Trophoblast cell (in vitro differentiated cells and primary cell): ENCODE measurements at places on chromosomes 2 and 18.

DNA sequence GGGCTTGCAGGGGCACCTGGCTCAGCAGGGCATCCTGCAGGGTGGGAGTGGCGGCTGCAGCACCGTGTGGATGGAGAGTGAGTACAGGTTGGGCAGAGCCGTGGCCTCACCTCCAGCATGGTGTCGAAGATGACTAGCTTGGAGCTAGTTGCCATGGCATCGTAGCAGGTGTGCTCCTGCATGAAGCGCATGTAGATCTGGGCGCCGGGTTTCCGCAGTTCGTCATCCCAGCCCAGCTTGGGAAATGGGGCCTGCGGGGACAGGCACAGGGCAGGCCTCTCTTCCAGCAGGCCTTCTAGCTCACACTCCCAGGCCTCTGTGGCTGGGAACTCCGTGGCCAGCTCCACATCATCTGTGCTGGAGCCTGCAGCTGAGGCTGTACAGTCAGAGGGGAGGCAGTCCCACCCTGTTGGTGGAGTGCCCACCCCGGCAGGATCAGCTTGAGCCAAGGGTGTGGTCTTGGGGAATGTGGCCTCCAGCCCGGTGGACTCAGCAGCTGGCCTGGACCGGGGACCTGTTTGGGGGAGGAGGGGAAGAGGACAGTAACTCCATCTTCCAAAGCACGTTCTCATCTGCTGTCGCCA is 1.6 kb downstream of the PRKAG3 start:
- no peaks in the 10 kb centered on the region for H3K36me3 ChIP-seq
- no peaks in the 10 kb centered on the region for H3K4me1 ChIP-seq
- no peak for DNase-seq
- no peak overlapping the region for H3K27ac ChIP-seq
- H3K4me3 ChIP-seq: no peak overlapping the region
- no peaks in the 10 kb centered on the region for H3K27me3 ChIP-seq

- H3K36me3 ChIP-seq: no peaks in the 10 kb centered on the region
- H3K27me3 ChIP-seq: no peaks in the 10 kb centered on the region
- no peaks in the 10 kb centered on the region for H3K4me1 ChIP-seq
- no peak overlapping the region for H3K27ac ChIP-seq
Measured at GRCh38 chr2:181124497-181124896, 144.1 kb downstream of the UBE2E3 start.

DNA sequence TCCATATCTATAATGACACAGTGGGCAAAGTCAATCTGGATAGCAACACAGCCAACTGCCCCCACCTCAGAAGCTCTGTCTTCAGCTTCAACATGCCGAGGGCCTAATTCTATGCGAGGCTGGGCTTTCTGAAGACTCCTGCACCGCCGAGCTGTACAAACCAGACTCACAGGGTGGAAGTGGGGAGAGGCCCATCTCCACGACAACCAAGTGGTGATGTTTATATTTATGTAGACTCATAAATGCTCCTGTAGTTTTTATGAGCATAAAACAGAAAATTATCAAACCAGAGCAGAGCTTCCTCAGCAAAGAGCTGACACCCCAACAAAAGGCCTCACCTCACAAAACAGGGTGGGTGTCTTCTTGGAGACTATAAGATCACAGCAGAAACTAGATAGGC is 77.0 kb upstream of the LGALSL start:
- no peak for DNase-seq
- H3K27ac ChIP-seq: no peak overlapping the region
- H3K4me1 ChIP-seq: no peaks in the 10 kb centered on the region
- no peaks in the 10 kb centered on the region for H3K27me3 ChIP-seq
- H3K36me3 ChIP-seq: no peaks in the 10 kb centered on the region

DNA sequence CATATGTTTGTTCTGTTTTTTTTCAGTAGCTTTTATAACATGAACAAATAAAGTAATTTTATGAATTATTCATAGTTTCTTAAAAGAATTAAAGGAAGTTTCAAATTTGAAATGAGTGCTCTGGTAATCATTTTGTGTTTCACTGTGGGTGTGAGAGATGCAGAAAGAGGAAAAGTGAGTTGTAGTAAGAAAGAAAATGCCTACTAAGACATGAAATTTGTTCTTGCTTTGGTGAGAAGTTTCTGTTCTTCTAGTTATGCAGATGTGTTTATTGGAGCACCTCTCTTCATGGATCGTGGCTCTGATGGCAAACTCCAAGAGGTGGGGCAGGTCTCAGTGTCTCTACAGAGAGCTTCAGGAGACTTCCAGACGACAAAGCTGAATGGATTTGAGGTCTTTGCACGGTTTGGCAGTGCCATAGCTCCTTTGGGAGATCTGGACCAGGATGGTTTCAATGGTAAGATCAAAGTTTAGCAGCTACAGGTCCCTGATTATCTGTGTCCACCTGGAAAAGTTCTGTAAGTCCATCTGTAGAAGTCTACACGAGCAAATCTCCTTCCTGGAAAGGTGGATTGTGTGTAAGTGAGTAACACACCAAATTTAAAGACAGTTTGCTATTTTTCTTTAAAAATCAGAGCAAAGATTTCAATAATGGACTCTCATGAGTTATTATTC is 51.4 kb downstream of the ITGAV start:
- no peaks in the 10 kb centered on the region for H3K4me1 ChIP-seq
- DNase-seq: no peak
- no peak overlapping the region for H3K27ac ChIP-seq
- H3K4me3 ChIP-seq: no peak overlapping the region

- H3K27me3 ChIP-seq: no peaks in the 10 kb centered on the region
- peaks cover 6% of the 10 kb centered on the region for H3K4me1 ChIP-seq
- DNase-seq: no peak
Measured at GRCh38 chr18:62878305-62878704, 163.0 kb downstream of the PHLPP1 start.

DNA sequence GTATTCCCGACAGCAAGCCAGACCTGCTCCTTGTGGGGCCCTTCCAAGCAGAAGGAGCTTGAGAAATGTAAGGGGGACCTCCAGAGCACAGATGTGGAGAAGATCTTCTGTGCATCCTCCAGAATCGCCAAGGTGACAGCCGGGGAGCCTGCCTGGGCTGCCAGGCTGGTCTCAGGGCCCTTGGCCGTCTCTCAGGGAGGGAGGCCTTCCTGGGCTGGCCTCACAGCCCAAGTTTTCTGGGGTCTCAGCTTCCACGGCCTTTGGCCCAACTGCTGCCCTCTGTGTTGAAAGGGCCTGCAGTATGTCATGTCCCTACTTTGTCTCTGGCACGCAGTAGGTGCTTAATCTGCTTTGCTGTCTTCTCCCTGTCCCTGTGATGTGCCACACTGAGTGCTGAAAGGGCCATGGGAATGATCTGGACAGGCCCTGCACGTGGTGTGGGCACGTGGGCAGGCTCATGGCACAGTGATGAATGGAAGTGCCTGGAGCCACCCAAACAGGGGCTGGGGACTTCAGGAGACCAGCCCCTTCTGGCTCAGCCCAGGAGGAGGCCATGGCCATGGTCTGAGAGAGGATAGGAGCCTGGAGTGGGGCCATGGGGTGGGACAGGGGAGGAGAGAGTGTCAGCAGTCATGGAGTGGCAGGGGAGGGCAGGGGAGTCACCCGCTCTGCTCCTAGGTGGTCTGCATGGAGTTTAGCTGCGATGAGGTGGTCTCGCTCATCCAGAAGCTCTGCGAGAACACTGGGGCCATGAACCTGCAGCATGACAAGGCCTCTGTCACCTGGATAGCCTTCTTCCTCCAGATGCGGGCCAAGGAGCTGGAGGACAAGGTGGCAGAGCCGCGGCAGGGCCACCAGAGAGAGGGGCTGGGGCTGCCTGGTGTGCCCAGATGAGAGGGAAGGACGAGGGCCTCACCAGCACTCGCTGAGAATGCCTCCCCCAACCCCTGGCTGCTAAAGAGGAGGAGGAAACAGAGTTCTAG is 35.4 kb downstream of the HJURP start:
- no peak overlapping the region for H3K4me3 ChIP-seq
- no peak overlapping the region for H3K27ac ChIP-seq
- no peak for DNase-seq
- H3K36me3 ChIP-seq: no peaks in the 10 kb centered on the region
- no peaks in the 10 kb centered on the region for H3K4me1 ChIP-seq
- no peaks in the 10 kb centered on the region for H3K27me3 ChIP-seq

DNA sequence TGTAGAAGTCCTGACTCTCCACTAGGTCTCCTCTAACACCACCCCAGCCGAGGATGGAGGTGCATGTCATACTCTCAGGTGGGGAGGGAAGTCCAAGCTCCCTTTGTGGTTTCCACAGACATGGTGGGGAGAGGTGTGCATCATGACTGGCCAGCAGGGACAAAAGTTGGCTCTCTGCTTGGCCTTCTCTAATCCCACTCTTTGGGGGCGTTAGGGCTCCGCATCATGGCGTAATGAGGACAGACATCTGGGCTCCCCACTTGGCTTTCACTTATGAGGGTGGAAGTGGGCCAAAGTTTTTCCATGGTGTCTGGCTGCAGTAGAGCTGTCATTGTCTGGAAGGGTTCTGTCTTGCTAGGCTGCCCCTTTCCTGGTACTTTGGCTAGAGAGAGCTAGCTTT is 80.7 kb upstream of the DAPL1 start:
- H3K36me3 ChIP-seq: no peaks in the 10 kb centered on the region
- H3K27me3 ChIP-seq: no peaks in the 10 kb centered on the region
- DNase-seq: no peak
- H3K27ac ChIP-seq: no peak overlapping the region
- no peak overlapping the region for H3K4me3 ChIP-seq
- H3K4me1 ChIP-seq: peaks cover 11% of the 10 kb centered on the region

DNA sequence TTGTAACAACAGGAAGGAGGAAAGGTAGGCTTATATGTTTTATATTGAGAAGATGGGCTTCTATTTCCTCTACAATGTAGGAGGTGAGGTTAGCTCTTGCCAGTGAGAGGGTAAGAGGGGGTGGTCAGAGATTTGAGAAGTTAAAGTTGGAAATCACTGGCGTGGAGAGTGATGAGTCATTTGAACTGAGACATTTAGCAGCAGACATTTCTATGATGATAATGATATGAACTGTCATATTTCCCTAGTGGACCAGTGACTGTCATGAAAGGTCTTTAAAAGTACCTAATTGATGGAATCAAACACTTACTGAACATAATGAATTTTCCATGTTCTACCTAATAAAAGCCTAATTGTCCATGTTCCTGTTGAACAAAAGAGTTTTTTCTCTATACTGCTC is 126.1 kb downstream of the FAM161A start:
- DNase-seq: no peak
- H3K27ac ChIP-seq: no peak overlapping the region
- H3K36me3 ChIP-seq: no peaks in the 10 kb centered on the region
- H3K4me1 ChIP-seq: no peaks in the 10 kb centered on the region

GRCh38 chr2:38528534-38528933 is 74.2 kb downstream of the HNRNPLL start:
- DNase-seq: no peak
- H3K36me3 ChIP-seq: no peaks in the 10 kb centered on the region
- H3K4me1 ChIP-seq: no peaks in the 10 kb centered on the region
- no peak overlapping the region for H3K27ac ChIP-seq
- no peak overlapping the region for H3K4me3 ChIP-seq

- H3K4me3 ChIP-seq: no peak overlapping the region
- peak; percentile 99 for DNase-seq
- H3K36me3 ChIP-seq: peaks cover 17% of the 10 kb centered on the region
- peaks cover 18% of the 10 kb centered on the region for H3K4me1 ChIP-seq
- H3K27me3 ChIP-seq: no peaks in the 10 kb centered on the region
Measured at GRCh38 chr2:218397820-218398436, 1.7 kb upstream of the CTDSP1 start.

GRCh38 chr2:86650188-86650587 is 26.5 kb upstream of the RNF103 start:
- H3K4me1 ChIP-seq: peaks cover 4% of the 10 kb centered on the region
- H3K4me3 ChIP-seq: no peak overlapping the region
- no peak overlapping the region for H3K27ac ChIP-seq
- H3K27me3 ChIP-seq: no peaks in the 10 kb centered on the region

DNA sequence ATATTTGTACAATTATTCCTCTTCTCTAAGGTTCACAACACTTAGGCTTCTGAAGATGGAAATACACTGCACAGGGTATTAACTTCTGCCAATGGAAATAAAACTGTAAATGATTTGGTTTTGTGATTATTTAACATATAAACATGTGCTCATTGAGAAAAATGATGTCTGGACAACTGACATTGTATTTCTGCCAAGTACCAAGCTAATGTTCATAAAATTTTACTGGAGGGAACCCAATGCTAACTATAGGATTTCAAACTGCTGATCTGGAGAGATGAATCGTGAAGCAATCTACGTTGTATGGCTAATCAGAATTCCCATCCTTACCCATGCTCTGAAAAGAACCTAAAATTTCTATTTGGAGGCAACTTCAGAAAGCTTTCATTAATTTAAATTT is 279.7 kb downstream of the NRXN1 start:
- DNase-seq: no peak
- no peaks in the 10 kb centered on the region for H3K36me3 ChIP-seq
- no peaks in the 10 kb centered on the region for H3K4me1 ChIP-seq
- H3K4me3 ChIP-seq: no peak overlapping the region

GRCh38 chr2:197862246-197862955 is 58.0 kb downstream of the PLCL1 start:
- no peaks in the 10 kb centered on the region for H3K36me3 ChIP-seq
- H3K27me3 ChIP-seq: no peaks in the 10 kb centered on the region
- DNase-seq: peak; percentile 27
- no peak overlapping the region for H3K4me3 ChIP-seq
- no peaks in the 10 kb centered on the region for H3K4me1 ChIP-seq

- no peaks in the 10 kb centered on the region for H3K27me3 ChIP-seq
- H3K27ac ChIP-seq: no peak overlapping the region
- DNase-seq: no peak
- H3K4me3 ChIP-seq: no peak overlapping the region
Measured at GRCh38 chr2:207235621-207236020, 69.9 kb upstream of the KLF7 start.

GRCh38 chr2:6183226-6183625 is 491.0 kb downstream of the SOX11 start:
- H3K36me3 ChIP-seq: no peaks in the 10 kb centered on the region
- DNase-seq: no peak
- peaks cover 7% of the 10 kb centered on the region for H3K4me1 ChIP-seq

DNA sequence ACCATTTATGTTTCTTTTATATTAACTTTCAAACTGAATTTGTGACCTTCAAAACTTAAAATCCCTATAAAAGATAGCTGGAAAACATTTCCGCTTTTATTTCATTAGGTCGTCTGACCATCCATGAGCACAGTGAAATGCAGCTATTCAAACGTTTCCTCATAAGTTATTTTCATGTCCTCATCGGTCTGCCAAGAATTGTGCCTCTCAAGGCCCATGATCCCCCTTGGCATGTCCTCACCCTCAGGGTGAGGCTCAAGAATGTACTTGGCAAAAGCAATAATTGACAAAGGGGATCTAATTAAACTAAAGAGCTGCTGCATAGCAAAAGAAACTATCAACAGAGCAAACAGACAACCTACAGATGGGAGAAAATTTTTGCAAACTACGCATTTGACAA is 12.4 kb downstream of the SLC66A2 start:
- H3K4me1 ChIP-seq: peaks cover 4% of the 10 kb centered on the region
- DNase-seq: no peak
- no peaks in the 10 kb centered on the region for H3K27me3 ChIP-seq
- H3K27ac ChIP-seq: no peak overlapping the region
